Spinal cord (tissue), 10 donors: ENCODE measurements at places on chromosomes 16 and 17.

DNA sequence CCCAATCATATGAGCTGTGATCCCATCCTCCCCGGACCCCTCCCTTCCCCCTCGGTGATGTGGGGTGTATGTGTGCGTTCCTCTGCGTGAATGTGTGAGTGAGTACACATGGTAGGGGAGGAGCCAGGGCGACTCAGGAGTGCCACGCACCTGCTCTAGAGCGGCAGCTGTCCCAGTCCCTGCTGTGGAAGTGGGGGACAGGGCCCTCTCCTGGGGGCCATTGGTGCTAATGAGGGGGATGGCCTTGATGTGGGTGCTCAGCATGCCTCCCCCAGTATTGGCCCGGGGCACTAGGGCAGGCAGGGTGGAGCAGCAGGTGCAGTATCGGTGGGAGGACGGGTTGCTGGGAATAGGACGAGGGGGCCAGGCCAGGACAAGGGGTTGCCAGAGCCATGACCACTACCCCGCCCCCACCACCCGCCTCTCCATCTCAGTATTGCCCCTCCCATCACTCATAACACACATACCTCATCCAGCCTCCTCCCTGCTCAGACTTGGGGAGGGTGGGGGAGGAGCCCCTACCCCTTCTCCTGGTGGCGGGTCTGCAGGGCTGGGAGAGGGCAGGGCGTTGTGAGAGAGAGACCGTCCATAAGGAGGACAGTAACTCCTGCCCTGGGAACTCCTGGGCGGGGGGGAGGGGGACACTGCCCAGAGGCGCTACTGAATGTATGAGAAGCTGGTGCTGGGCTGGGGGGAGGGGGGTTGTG lies 8.5 kb downstream of the NR1D1 start:
- DNase-seq = no peak

DNA sequence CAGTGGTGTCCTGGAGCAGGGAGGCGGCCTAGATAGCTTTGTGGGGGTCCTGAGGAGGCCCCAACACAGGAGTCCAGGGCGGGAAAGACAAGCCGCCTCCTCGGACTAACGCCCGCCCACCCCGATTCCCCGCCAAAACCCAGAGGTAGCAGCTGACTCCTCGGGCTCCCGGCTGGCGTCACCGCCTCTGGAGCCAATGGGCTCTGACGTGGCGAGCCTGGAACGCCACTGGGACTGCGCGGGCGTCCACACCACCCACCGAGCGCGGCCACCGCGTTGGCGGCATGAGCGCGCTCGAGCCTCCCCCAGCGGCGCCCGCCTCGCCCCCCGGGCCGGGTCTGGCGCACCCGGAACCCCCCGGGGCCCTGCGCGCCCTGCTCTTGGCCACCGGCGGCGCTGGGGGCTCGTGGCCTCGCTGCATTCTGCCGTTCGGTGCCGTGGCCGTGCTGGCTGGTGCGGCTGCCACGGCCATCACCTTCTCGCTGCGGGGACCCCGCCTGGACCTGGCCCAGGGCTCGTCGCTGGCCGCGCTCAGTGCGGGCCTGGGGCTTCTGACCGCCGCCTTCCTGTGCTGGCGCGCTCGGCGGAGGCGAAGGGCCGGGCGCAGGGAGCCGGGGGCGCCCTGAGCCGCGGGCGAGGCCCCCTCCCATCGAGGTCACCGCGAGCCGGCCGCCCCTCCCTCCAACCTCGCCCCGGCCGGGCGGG lies 3.4 kb upstream of the NTN3 start:
- peak; percentile 89 for DNase-seq

DNA sequence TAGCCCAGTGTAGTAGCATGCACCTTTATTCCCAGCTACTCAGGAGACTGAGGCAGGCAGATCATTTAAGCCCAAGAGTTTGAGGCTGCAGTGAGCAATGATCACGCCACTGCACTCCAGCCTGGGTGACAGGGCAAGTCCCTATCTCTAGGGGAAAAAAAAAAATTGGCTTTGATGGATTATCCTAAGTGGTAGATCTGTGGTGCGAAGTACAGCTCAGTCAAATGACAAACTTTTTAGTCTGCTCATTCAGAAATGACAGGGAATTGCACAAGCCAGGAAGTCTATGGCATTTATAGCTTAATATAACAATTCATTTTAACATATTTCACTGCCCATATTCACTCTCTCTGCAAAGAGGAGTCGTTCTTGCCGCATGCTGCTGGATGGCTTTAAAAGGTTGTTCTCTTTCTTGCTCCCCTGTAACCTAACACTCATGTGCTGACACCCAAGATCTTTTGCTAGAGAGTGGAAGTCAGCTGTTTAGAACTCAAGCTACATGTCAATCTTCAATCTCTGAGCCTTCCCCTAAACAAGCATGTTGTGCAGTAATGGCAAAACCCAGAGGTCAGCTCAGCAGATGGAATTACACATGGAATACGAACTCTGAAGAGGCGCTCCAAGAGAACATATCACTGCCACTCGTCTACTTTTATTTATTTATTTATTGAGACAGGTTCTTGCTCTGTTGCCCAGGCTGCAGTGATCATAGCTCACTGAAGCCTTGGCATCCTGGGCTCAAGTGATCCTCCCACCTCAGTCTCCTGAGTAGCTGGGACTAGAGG lies 32.8 kb downstream of the RNF157 start:
- no peak for DNase-seq

DNA sequence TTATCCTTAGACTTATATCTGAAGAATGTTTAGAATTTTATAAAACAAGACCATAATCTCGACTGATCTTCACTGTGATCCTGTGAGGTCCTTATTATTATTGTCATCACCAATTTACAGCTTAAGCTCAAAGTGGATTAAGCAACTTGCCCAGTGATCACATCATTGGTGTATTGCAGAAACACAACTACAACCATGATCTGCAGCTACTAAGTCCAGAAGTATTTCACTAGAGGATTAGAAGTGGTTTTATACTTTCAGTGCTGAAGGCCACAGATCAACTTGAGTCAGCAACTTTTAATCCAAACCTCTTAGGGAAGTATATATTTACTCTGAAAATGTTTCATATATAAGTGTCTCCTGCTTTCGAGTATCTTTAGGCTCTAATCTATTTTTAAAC lies 624.3 kb upstream of the SOX9 start:
- DNase-seq = no peak

DNA sequence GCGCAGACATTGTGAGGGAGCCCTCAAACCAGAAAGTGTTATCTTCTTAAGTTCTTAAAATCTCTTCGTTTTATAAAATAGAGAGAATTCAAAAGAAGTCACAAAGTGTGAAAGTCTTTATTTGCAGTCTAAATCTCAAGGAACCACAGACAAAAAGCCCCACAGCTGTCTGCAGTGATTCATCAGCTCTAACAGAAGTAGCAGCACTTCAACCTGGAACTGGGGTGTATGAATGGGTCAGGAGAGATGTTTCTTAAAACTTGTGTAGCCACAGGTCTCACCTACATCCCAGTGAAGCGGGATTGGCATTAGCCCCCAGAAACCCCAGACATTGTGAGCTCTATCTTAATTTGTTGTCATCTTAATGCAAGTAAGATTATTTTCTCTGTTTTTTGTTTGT lies 61.1 kb downstream of the CDYL2 start:
- DNase-seq = no peak

- no peak for DNase-seq
These were observed 254.8 kb upstream of the TBX2 start for GRCh38 chr17:61144617-61145564.

DNA sequence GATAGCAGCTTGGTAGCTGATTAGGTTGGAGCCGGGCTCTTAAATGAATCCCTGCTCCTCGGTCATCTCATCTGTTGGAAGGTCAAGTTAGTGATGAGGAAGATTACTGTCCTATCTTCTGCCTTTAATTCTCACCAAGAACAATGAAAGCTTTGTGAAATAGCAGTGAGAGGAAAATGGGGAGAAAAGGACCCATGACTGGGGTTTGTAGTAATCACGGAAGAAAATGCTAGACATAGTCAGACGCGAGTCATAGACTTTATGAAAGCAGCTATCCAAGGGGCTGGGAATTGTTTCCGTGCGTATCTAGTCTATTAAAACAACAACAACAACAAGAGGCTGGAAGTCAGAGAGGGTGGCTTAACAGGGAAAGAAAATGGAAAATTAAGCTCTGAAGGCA lies 18.3 kb downstream of the PIK3R5 start:
- DNase-seq = no peak

GRCh38 chr17:72116661-72117521 lies 3.9 kb upstream of the SOX9 start:
- no peak for DNase-seq

- no peak for DNase-seq
These were observed 317.6 kb downstream of the SEC14L1 start for GRCh38 chr17:77458202-77459017.

DNA sequence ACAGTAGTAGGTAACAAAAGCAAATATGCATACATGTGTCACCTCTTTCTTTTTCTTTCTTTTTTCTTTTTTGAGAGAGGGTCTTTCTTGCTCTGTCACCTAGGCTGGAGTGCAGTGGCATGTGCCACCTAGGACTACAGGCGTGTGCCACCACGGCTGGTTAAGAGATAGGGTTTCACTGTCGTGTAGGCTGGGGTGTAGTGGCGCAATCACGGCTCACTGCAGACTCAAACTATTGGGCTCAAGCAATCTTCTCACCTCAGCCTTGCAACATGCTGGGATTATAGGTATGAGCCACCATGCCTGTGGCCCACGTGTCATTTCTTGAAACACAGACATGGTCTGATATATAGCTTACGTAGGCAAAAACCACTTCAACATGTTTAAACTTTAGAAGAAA lies 397.7 kb upstream of the PMFBP1 start:
- no peak for DNase-seq

DNA sequence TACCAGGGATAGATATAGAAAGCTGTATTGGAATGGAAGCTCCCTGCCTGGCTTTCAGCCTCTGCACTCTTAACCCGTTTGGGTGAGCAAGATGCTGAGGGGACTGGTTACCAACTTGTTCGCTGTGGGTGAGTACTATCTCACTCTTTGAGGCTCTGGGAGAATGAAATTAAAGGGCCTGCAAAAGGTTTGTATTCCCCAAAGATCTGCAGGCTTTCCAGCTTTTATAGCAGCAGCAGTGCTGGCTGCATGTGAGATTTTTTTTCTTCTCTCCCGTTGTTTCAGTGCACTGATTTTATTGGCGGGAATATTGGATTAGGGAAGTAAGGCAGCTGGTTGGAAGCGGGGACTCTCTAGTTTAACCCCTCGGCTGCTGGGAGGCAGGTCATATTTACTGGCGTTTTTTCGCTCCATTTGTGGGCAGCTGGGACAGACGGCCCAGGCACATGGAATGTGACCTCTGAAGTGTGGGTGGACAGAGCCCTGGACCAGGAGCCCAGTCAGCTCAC lies 30.9 kb downstream of the C17orf75 start:
- DNase-seq = no peak

GRCh38 chr16:89363621-89364393 lies 126.6 kb downstream of the ANKRD11 start:
- DNase-seq = no peak

DNA sequence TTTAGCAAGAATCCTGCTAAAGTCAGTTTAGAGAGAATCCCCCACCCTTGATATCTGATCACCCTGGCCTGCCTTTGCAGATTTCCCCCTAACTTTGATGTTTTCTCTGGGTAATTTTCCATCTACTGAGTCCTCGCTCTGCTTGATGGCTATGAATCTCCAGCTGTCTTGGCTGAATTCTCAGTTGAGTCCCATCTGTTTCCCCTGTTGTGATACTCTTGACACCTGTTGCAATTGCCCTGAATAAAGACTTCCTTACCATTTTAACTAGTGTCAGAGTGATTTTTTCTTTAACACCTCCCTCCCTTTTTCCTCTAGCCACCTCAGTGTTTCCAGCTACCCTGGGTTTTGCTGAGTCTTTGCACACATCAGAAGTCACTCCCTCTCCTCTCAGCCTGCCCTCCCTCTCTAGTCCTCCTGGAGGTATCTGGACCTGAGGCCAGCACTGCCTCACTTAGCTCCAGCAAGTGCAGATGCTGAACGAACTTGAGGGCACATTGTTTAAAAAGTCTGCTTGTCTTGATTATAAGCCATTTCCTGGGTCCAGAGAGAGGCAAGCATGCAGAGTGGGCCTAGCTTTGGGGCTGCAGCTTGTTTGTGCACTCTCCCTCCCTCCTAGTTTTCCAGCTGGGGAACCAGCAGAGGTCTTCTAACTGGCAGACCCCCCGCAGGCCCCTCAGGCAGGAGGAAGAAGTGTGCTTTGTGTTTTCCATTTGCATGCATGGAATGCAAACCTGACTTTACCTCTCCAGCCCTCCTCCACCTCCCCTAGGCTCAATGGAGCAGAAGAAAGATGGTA lies 33.2 kb downstream of the SPACA3 start:
- DNase-seq = no peak

DNA sequence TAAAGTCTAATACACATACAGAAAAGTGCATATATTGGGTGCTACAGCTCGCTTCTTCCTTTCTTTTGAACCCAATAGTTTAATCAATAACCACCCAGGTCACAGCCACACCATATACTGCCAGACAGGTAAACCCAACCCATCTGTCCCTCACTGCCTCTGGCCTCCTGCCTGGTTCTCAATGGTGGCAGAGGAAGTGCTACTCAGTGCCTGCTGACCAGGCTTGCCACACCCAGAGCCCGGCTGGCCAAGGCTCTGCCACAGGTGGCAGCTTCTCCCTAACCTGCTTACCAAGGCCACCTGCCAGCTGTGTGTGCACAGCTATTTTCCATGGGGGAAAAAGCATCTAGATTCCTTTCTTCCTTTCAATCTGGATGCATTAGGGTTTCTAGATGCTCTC lies 584 bp downstream of the PMP22 start:
- no peak for DNase-seq

GRCh38 chr17:72382971-72383722 lies 262.3 kb downstream of the SOX9 start:
- no peak for DNase-seq

DNA sequence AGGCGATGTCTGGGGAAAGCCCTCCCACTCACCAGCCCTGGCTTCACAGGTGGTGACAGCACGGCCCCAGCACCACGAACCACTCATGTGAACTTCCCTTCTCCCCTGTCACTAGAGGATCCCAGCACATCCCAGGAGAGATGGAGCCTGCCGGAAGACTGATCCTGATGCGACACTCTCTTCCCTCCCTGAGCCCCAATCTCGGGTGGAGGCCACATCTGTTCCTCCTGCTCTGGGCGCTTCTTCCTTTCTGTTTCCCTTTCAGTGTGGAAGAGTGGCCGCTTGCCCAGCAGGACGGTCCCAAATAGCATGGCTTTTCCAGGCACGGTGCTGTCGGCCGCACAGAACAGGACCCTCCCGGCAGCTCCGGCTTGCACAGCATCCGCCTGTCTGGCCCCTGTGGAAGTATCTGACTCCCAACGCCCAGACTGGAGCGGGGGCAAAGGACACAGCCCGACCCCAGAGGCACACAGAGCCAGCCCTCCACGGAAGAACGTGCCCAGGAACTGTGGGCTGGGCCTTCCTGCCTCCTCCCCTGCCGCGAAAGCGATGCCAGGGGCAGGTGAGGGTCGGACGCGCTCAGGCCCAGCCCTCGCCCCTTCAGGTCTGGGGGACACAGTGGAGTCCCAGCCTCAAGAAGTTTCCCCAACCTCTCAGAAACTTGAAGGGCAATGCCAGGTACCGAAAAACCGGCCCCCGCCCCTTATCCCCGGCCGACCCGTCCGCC lies 37.6 kb downstream of the CBFA2T3 start:
- DNase-seq = no peak
